ENCODE measurements at places on chromosomes 3 and 15.

DNA sequence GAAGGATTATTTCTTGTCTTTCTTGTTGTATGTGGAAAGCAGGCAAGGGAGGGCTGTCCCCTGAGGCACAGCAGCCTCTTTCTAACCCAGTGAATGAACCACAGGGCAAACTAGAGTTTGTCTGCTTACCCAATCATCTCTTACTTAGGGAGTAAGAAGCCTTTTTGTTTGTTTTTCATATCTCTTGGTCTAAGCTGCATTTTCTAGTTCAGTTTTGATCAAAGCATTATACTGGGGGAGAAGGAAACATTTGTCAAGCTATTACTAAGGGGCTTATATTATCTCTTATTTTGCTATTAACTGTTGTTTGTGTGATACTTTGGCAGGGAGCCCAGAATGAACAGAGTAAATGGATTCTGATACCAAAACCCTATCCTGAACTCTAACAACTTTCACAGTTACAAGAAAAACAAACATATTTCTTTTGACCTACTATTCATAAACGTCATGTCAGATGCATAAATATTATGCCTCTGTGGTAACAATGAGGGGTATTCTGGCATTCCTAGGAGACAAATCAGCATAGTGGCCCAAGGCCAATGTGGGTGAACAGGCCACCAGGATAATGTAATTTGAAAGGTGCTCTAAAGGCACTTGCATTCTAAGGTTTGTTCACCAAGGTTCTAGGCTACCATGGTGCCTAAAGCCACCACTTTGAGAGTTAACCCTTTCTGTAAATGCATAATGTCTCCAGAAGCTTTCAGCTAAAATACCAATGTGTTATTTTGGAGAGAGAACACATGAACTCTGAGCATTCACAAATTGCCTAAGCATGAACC, 271.6 kb upstream of the ZPLD1 start:
- DNase-seq = no peak

- DNase-seq = no peak
Observed at GRCh38 chr3:117987256-117987655, 1047.4 kb downstream of the IGSF11 start.

- DNase-seq = no peak
Observed at GRCh38 chr3:49787536-49787935, 1.2 kb upstream of the IP6K1 start.

DNA sequence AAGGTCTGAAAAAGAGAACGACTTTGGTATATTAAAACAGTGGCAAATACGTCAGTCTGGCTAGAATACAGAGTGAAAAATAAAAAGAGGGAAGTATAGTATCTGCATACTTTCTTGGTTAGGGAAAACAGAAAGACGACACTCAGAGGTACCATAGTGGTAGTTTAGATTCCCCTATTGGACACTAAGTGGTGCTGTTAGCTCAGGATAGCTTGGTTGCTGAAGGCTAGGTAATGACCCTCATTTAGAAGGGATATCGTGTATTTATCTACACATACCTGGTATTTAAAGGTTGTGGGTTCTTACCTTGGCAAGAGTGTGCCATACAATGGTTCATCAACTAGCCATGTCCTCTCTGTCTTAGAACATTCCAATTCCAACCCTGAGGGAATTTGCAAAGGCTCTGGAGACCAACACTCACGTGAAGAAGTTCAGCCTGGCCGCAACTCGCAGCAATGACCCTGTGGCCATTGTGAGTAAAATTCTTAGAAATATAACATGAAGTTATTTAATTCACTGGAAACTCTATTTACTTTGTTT, 31.0 kb downstream of the TMOD2 start:
- no peak for DNase-seq

DNA sequence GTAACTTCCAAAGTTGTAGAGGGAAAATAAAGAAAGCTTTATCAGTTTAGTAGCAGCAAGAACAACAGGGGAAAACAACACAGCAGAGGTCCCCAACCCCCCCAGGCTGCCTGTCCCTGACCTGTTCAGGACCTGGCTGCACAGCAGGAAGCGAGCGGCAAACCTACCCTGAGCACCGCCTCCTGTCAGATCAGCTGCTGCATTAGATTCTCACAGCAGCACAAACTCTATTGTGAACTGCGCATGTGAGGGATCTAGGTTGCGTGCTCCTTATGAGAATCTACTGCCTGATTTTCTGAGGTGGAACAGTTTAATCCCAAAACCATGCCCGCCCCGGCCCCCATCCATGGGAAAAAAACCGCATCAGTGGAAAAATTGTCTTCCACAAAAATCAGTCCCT, 40.3 kb downstream of the USP50 start:
- DNase-seq = no peak

GRCh38 chr3:108127301-108127988, 36.6 kb upstream of the CD47 start:
- DNase-seq = no peak

GRCh38 chr15:88624156-88624970, 3.2 kb downstream of the AEN start:
- DNase-seq = no peak

- DNase-seq = no peak
Observed at GRCh38 chr3:128316481-128316891, 150.2 kb downstream of the DNAJB8 start.

DNA sequence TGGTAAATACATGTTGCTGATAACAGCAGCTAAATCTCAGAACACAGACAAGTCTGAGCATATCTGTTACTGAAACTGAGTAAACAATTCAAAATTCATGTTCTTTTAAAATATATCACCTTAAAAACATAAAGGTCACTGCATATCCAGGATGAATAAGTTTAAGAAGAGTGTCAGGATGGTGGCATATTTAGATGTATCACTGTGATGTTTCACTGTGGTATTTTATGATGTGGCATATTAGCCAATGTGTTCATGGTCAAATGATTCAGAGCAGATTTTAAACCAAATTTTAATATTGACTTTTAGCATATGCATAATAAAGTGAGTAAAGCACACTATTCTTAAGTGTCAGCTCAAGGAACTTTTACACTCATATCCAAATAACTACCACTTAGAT, 346.4 kb upstream of the DPPA4 start:
- DNase-seq = no peak

DNA sequence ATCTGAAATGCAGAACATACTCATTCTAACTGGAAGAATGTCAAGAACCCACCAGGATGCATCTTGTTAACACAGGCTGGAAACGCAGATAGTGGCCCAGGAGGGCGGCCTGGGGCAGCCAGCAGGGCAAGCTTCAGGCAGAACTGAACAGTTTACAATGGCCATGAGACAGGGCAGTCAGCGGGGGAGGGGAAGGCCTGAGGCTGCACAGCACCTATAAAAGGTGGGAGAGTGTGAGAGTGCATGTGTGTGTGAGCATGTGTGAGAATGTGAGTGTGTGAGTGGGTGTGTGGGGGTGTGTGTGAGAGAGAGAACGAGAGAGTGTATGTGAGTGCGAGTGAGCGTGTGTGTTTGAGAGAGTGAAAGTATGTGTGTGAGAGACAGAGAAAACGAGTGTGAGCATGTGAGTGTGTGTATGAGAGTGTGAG, 26.8 kb upstream of the SLCO2A1 start:
- no peak for DNase-seq

DNA sequence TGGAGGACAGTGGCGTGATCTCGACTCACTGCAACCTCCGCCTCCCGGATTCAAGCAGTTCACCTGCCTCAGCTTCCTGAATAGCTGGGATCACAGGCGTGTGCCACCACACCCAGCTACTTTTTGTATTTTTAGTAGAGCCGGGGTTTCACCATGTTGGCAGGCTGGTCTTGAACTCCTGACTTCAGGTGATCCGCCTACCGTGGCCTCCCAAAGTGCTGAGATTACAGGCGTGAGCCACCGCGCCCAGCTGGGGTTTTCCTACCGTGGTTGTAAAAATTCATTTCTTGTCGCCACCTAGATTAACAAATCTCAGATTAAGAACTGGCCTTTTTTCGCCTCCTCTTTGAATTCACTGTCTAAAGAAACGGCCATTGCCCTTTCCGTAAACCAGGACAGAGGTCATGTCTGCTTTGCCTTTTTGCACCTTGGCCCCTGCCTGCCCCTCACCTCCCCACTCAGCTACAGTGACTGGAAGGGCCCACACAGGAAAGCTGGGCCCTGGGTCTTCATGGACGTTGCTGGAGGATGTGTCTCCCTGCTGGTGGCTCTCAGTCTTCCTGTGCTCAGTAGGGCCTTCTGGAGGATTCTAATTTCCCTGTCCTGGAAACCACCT, 17.2 kb downstream of the ZNF710 start:
- no peak for DNase-seq

DNA sequence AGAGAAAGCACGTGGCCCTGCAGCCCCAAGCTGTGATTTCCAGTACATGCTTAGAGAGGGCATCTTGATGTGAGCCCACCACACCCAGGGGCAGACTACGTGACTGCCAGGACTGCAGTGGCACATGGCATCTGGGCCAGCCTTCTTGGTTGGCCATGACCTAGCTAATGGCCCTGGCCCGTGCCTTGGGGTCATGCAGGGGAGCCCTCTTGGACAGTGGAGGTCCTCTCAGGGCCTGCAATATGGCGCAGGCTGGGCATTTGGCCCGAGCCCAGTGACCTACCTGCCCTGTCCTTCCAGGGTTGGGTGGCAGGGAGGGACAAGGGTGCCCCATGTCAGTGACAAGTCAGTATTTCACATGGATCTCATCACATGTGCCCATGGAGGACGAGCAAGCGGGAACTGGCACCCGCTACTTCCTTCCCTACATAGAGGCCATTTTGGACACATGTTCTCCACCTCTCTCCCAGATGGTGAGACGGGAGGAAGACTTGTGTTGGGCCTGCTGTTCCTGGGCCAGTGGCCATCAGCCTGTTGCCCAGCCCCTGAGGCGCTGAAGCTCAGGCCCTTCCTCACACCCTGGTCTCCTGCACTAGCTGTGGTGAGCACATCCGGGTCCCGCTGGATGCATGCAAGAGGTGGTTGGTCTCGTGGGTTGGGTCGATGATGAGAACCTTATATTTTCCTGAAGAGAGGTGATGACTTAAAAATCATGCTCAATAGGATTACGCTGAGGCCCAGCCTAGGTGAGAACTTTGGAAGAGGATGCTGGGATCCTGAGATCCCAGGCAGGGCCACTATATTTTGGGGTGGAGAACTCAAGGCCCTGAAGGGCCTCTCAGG, 195.6 kb downstream of the UBE3A start:
- no peak for DNase-seq

GRCh38 chr3:38579551-38580449, 69.7 kb downstream of the SCN5A start:
- DNase-seq = no peak

GRCh38 chr3:63295806-63296205, 17.7 kb downstream of the SYNPR start:
- DNase-seq = no peak

- no peak for DNase-seq
Observed at GRCh38 chr3:151687076-151687475, 46.7 kb upstream of the AADACL2 start.

- DNase-seq = no peak
Observed at GRCh38 chr3:52833202-52833601, 1.6 kb downstream of the MUSTN1 start.

DNA sequence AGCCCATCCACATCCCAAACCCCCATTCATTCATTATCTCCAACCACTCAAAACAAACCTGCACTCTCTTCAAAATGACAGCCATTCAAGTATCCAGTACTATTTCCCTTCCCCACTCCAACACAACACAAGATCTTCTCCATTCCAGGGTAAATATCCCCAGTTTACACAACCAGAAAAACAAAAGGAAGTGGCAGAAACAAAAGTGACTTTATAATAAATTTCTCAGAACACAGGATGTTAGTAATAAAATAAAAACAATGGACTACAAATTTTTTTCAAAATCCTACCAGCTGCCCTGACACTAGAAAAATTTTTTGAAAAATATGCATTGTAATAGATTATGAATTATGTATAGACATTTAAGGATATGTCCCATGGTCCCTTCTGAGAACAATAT, 14.2 kb downstream of the CPA3 start:
- DNase-seq = no peak

DNA sequence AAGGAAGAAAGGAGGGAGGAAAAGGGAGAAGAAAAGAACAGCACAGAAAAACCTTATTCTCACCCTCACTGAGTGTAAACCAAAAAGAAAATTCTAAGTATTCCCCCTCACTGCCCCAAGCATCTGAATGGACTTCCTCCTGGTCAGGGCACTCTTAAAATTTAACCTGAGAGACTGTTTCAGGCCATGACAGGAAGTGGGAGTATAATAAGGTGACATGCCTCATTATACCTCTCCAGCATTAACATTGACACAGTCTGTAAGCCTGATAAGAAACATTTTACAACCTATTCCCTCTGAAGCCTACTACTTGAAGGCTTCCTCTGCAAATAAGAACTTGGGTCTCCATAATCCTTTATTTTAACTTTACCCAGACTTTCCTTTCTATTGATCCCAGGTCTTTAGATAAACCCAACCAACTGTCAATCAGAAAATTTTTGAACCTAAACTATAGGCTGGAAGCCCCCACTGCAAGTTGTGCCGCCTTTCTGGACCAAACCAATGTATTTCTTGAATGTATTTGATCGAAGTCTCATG, 41.7 kb downstream of the SLCO2A1 start:
- no peak for DNase-seq

DNA sequence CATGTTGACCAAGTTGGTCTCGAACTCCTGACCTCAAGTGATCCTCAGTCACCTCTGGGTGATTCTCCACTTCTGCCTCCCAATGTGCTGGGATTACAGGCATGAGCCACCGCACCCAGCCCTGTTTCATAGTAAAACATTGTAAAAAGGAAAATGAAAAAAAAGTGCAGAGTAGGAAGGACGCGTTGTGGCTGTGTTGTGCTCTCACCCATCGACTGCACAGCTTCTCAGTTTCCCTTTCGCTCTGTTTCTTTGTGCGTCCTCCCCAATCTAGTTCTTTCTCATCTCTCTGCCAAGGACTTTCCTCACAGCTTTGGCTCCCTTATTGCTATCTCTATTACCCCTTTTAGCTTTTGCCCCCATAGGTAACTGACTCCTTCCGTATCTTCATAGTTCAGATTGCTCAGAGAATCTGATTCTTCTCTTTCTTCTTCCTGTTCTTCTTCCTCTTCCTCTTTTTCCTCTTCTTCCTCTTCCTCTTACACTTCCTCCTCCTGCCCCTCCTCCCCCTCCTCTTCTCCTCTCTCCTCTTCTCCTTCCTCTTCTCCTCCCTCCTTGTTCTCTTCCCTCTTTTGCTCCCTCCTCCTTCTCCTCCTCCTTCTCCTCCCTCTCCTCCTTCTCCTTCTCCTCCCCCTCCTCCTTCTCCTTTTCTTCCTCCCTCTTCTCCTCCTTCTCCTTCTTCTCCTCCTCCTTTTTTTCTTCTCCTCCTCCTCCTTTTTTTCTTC, 81.1 kb upstream of the VGLL4 start:
- DNase-seq = no peak

DNA sequence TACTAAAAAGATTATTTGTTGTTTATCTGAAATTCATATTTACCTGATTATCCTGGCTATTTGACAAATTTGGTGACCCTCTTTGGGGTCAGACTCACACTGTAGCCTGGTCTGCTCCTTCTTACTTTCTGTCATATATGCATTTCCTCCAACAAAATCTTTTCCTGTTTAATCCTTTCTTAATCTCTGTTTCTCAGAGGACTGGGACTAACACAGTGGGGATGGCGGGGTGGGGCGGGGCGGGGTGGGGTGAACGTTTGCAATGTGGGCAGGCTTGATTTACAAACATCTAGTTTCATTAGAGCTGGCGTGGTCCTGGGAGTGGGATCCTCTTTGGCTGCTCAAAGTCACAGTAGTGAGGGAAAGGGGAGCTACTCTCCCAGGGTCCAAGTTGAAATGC, 35.3 kb upstream of the CDCP1 start:
- no peak for DNase-seq

- no peak for DNase-seq
Observed at GRCh38 chr15:78195735-78196201, 38.6 kb downstream of the ACSBG1 start.

GRCh38 chr3:57832900-57833313, 76.8 kb downstream of the SLMAP start:
- DNase-seq = no peak
